ENCODE measurements at places on chromosomes 2 and 18.

DNA sequence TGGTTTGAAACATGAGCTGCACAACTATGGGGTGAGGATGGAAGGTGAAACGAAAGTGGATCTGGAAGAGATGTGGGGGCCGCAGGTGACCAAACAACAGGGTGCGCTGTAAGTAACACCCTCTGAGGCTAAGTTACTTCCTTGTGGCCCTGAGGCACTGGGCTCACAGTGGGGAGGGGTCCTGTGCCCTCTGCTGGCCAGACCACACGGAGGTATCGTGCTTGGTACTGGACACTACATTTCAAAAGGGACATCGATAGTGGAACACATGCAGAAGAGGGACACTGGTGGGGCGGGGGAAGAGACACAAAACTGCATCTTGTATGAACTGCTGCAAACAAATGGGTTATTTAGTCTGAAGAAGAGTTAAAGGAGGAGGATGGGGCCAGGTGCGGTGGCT lies 110.6 kb downstream of the CLIP4 start:
- DNase-seq = no peak

DNA sequence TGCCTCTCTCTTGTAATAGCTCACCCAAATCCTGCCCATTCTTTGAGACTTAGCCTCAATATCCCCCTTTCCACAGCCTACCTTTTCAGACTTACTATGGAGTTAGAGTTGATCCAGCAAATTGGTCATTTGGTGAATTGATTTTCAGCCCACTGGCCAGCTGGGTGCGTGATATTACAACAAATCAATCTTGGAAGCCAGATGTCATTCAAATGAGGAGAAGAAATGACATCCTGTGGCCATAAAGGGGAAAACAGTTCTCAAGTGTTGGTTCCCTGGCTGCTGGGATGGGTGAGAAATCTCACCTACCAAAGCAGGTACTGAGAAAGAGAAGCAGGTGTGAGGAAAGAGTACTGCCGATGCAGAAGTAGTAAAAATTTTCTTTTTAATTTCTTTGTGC lies 36.7 kb upstream of the FOXI3 start:
- no peak for DNase-seq

- no peak for DNase-seq
These were observed 38.1 kb upstream of the SCLY start for GRCh38 chr2:238022594-238023157.

- no peak for DNase-seq
These were observed 50.0 kb downstream of the CPO start for GRCh38 chr2:206989311-206989710.

- DNase-seq = no peak
These were observed 530 bp downstream of the GALNT1 start for GRCh38 chr18:35581898-35582641.

DNA sequence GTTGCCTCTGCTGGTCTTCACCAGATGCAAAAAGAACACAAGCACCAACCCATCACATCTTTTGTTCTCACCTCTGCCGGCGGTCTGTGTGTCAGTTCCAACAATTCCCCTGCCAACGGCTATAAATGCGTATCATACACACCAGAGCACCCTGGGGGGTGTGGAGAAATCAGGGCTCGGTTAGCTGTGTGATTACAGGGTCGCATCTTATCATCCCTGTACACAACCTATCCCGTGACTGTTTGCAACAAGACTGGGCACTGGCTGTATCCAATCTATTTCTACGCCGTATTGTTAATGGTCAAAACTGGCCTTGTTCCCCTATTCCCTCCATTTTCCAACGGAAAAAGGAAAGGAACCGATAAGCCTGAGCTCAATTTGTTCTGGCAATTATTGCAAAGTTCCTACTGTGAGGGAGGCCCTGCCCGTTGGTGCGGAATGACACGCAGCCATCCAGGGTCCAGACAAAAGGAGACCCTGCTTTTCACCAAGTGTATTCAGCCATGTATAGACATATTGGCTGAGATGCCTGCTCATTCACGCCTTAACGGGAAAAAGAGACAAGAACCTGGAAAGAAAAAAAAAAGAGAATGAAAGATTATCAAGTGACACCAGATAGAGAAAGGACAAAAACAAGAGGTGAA lies 136.9 kb downstream of the CDH20 start:
- DNase-seq = no peak

DNA sequence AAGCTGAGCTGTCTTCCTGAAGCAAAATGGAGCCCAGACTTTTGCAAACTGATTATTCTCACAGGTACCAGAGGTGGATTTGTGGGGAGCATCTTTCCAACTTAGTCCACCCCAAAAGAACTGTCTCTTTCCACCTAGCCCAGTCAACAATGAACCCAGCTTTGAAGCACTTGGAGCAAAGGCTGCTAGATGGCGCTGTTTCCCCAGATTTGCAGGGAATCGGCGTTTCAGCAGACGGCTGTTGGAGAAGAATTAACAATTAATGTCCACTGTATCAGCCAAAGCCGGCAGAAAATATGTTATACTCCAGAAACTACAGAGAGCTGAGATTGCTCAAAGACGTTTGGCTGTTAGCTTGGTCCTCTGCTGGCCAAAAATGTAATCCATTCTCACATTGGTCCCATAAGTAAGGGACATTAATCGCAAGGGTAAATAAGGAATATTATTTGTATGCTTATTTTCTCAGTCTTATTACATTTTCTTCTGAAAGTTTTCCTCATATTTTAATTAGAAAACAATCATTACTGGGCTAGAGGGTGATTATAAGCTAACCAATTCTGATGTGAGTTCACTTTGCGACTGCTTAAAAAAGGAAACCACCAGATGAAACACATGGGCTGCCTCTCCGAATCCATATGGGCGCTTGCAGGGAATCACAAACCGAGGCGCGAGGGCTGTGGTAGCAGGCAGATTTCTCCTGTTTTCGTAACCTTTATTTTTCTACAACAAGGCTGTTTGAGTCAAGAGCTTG lies 423.8 kb upstream of the MEX3C start:
- no peak for DNase-seq

GRCh38 chr2:218517434-218518206 lies 50.5 kb downstream of the USP37 start:
- DNase-seq = no peak

GRCh38 chr2:187842978-187843847 lies 289.0 kb upstream of the TFPI start:
- DNase-seq = peak; percentile 12

All from iPS DF 19.7 (cell line).